ENCODE measurements at places on chromosomes 4 and X.

DNA sequence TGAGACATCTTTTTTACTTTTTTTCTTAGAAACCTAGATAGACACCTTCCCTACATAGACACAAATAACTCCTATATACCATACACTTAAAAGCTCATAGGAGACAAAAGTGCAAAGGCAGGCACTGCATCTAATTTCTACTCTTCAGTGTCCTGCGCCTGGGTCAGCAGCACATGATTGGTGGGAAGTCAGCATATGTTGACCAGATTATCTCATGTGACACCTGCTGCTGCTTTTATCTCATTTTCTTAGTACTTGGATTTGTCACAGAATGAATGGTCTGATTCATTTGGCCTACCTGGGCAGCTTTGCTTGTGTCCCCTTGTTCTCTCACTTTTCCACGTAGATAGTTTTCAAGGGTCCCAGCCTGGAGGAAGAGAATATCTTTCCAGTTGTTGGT, 24.9 kb upstream of the LNX1 start:
- DNase-seq: no peak

GRCh38 chr4:163161536-163162205, 5.0 kb downstream of the NAF1 start:
- DNase-seq: no peak

DNA sequence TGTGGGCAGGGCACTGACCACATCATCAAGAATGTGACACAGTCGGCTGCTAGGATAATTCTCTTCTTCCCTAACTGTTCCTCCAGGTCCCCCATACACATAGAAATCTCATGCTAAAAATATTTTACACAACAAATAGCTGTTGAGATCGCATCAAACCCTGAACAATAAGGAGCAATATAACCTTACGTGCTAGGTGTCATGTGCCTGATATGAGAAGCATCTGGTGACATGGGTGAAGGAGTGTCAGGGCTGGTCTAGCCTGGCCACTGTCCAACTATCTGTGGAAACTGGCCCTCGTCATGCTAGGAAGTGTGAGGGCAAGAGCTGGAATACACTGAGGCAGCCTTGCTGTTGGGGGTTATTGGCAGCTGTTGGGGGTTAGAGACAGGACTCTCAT, 167.3 kb upstream of the PGRMC2 start:
- DNase-seq: no peak

DNA sequence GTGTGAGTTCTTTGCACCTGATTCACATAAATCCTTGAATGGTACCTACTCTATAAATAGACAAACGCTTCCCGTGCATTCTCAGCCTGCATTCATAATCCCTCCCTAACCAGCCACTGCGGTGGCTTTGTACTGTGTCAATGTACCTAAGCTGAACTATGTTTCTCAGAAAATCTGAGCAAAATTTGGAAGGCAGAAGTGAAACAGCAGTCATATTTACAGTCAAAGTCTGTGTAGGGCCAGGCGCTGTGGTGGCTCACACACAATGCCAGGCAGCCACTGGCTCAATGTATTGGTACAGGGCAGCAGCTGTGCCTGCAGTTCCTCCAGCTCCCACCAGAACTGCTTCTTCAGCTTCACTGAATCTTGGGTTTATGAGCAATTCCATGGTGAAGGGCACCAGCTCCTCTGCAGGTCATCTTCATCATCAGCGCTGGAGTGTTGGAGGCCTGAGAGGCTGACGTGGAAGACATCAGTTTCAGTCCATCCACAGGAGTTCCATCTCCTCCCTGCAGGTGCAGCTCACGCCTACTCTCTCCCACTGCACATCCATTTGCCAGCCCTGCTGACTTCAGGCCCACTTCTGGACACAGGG, 32.3 kb upstream of the IRF2 start:
- DNase-seq: no peak

- DNase-seq: no peak
These were observed 711.3 kb upstream of the AMOT start for GRCh38 chrX:113551919-113552318.

GRCh38 chr4:147633113-147633512, 15.9 kb downstream of the TMEM184C start:
- DNase-seq: no peak

GRCh38 chrX:40177489-40177888, 79.7 kb upstream of the BCOR start:
- no peak for DNase-seq

GRCh38 chr4:138522366-138522765, 280.2 kb upstream of the SLC7A11 start:
- no peak for DNase-seq

DNA sequence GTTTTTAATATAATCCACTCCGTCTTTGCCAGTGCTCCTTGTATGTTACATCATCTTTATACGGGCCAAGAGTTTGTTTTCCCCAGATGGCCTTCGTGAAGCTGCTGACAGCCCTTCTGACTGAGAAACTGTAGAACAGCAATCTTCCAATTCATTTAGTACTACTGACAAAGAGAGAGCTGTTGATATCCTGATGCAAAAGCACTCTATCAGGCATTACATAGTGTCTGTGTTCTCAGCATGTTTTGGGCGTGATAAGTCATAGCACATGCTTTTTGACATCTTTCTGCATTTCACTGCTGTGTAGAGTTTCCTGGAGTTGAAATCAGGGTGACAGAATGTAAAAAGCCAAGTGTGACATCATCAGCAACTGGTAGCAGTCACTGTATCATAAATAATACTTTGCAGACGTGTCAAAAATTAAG, 746.3 kb upstream of the FAM241A start:
- no peak for DNase-seq

DNA sequence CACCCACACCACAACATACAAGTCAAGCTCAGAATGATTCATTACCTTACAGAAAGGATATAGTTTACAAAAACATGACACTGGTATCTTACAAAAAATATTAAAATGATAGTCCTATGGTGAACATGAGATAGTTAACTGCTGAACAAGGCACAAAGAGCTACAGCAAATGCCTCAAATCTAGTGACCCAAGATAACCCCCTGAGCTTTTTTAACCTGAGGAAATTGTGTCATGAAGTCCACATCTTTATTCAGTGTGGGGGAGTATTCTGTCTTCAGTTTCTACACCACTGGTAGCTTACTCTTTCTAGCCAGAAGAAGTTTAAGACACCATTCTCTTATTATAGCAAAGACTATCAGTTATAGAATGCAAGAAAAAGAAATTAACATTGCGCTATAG, 218.7 kb downstream of the MAPK10 start:
- DNase-seq: no peak

DNA sequence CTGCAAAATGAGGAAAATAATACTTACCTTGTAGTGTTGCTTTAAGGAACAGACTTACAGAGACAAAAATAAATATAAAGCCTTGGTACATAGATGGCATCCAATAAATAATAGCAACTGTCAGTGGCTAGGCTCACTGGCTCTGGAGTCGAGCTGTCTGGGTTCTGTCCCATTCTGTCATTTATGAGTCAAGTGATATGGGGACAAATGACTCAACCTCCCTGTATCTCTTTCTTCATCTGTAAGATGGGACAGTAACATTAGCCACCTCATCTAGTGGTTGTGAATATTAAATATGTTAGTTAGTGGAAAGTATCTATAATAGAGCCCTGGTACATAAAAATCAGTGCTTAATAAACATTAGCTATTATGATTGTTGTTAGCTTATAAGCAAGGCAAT, 16.7 kb upstream of the GATB start:
- no peak for DNase-seq

DNA sequence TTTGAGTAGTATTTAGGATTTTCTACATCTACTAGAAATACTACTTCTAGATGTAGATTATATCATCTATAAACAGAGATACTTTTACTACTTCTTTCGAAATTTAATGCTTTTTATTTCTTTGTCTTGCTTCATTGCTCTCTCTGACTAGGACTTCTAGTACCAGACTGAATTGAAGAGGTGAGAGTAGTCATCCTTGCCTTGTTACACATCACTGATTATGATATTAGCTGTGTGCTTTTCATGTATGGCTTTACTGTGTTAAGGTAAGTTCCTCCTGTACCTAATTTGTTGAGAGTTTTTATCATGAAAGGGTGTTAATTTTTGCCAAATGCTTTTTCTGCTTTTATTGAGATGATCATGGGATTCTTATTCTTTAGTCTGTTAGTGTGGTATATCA, 19.6 kb upstream of the IL2 start:
- DNase-seq: no peak

GRCh38 chrX:21781525-21781924, 23.6 kb upstream of the SMPX start:
- no peak for DNase-seq

GRCh38 chrX:115549008-115549407, 12.0 kb upstream of the PLS3 start:
- no peak for DNase-seq

DNA sequence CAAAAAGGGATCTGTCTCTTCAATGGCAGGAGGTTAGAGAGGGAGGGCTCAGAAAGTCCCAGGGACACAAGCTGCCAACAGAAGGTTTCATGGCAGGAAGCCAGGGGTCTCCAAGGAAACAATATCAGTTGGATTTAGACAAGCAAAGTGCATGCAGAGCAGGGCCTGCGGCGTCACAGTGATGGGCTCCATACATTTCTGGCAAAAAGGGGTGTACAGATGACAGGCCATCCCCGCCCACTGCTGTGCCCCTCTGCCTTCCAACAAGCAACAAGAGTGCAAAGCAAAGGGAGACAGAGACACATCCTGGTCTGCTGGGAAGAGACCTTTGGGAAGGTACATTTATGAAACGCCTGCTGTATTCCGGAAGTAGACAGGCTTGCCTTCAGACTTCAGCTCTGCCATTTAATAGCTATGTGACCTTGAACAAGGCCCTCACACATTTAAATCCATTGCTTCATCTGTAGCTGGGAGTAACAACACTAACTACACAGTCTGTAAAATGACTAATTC, 121.2 kb downstream of the AFAP1 start:
- no peak for DNase-seq

GRCh38 chr4:127985989-127986388, 20.8 kb downstream of the ABHD18 start:
- no peak for DNase-seq
